ENCODE measurements at places on chromosomes 5 and 9.
A peak's percentile ranks its signal among the peaks of the same experiment; 100 is the strongest.

- no peak for DNase-seq
These were observed 266.8 kb downstream of the NDUFS4 start for GRCh38 chr5:53827211-53827651.

- DNase-seq: no peak
These were observed 3.3 kb upstream of the ZMAT2 start for GRCh38 chr5:140696891-140697492.

DNA sequence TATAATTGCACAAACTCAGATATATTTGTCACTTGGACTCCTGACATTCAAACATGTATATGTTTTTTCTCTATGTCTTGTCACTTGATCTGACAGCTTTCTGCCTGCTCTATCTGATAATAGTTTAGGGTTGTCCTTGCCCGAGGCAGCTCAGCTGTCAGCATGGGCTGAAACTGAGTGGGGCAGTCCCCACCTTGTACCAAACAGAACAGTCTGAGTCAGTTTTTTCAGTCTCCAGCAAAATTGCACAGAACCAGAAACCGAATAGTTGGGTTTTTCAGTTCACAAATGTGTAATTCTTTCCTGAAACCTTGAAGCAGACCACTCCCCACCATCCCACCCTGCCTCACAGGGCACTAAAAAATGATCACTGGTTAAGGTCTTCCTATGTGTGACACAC, 9.5 kb upstream of the HAND1 start:
- no peak for DNase-seq

- DNase-seq: no peak
These were observed 135.0 kb upstream of the SMIM23 start for GRCh38 chr5:171650597-171650996.

DNA sequence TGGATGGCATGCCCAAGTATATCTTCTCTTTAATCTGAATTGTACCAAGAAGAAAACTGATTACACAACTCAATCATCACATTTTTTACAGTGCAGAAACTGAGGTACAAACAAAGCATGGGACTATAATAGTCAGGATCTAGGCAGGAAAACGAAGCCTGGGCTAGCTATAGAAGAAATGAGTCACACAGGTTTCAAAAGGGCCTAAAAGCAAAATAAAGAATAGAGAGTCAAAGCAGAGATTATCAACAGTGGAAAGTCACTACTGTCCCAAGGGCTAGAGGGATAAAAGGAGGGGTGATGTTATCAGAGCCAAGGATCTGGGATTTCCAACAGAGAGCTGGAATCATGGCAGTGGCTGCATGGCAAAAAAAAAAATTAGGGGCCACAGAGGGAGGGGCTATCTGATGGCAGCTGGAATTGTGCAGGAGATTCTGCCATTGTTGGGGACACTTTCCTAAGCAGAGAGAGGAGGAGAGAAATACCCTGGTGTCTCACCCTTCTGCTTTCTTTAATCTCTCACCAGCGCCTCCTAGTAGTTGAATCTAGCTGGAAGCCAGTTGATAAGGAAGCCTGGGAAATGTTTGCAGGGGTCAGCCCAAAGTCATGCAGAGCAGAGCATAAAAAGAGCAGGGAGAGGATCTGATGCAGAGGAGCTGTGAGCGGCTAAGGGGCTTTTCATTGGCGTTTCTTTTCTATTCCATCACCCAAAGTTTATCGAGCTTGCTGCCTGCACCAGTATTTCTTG, 343.2 kb downstream of the ACTL7B start:
- no peak for DNase-seq

DNA sequence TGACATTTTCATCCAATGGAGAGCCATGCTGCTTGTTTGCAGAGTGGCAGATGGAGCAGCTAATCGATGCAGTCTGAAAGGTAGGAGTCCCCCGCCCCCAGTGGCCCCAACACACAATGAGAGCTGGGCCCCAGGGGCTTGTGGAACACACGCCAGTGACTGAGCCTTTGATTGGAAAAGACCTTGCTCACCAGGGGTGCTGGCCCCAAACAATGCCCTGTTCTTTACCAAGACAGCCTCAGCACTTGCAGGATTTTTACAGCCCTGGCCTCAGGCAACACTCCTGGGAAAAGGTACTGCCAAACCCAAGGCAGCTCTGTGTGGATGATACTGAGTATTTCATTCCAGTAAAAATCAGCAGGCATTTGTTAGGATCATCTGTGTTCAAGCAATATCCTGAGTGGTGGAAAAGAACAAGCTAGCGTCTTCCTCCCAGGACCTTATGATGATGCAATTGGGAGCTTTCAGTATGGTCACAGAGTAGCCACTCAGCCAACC, 276.8 kb upstream of the CLINT1 start:
- no peak for DNase-seq

GRCh38 chr5:33766023-33766422, 125.8 kb downstream of the ADAMTS12 start:
- no peak for DNase-seq

DNA sequence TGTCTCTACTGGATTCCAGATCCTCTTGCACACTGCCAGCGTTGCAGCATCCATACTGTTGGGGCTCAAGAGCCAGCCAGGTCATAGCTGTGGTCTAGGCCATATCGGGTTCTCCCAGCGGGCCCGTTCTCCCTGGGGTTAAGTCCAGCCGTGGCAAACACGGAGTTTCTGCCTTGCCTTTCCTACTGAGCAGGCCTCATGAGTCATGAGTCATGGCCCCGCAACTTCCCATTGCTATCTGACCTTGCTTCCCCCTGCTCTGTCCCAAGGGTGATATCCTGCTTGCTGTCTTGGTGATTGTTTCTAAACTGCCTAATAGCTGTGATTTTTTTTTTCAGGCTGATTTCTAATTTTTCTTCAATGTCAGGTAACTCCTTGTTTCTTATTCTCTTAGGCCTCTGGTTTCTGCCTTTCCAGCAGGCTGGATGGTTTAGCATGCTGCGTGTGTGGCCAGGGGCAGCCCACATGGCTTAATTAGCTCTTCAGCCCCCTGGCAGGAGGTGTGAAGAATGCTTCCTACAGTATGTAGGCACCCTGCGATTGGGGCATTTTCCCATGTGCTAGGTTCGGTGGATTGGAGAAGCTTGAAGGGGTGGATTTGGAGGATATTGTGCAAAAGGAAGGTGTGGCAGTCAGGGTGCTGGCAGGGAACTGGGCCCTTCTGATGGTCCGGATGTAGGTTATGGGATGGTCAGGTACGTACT, 18.7 kb downstream of the DAPK1 start:
- DNase-seq: no peak

- DNase-seq: no peak
These were observed 281.9 kb downstream of the ICE1 start for GRCh38 chr5:5704352-5704751.

DNA sequence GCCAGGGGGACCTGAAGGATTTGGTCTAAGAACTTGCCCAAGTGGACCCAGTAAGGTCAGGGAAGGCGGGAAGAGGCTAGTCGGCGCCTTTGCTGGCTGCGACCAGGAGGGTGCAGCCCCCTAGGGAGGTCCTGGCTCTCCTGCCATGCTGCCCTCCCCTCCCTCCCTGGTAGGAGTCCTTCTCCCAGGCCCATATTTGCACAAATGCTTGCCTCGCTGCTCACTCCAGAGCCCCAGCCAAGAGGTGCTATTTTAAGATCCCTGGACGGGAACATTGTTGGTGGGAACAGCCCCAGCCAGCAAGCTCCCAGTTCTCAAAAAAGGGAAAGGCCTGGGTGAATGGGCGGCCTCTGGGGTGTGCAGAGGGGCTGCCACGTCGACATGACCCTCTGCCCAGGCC, 4.3 kb upstream of the IL17B start:
- DNase-seq: no peak

DNA sequence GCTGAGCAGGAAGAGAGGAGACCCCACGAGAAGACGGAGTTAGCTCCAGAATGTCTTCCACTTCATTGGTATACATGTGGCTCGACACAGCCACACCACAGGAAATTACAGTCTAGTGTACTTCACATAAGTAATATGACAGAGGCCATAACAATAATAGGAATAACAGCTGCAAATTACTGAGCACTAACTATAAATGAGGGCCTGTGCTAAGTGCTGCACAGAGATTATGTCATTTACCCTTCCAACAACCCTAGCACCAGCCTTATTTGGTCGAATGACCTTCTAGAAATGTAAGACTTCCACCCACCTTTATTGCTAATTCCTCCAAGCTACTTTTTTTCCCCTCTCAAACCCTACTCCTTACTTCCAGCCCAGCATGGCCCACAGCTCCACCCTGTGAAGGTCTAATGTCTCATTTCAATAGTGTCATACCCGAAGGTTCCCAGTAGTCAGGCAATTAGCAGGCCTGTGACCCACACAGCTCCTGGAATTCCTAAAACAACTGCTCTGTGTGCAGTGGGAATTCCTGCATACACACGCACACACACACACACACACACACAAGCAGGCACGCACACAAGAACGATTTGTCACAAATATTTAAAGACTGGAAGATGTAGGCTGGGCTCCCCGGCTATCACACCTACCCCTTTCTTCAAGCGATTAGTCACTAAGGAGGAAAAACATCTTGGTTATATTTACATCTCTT, 134.5 kb downstream of the FRMD3 start:
- no peak for DNase-seq

DNA sequence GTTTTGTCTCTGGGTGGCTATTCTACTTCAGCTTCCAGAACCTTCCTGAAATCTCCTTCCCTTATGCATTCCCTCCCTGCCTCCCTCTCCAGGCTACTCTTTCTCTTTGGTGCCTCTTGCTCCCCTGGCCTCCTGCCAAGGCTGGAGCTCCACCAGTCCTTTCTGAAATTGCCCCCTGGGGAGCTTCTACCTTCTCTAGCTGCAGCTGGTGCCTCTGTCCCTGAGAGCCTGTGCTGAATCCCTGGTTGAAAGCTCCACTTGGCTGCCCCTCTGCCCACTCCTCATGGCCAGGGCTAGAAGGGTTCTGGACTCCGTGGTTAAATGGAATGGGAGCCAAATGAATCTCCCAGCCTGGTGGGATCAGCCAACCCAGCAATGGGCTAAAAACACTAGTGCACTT, 80.1 kb downstream of the COL15A1 start:
- no peak for DNase-seq

DNA sequence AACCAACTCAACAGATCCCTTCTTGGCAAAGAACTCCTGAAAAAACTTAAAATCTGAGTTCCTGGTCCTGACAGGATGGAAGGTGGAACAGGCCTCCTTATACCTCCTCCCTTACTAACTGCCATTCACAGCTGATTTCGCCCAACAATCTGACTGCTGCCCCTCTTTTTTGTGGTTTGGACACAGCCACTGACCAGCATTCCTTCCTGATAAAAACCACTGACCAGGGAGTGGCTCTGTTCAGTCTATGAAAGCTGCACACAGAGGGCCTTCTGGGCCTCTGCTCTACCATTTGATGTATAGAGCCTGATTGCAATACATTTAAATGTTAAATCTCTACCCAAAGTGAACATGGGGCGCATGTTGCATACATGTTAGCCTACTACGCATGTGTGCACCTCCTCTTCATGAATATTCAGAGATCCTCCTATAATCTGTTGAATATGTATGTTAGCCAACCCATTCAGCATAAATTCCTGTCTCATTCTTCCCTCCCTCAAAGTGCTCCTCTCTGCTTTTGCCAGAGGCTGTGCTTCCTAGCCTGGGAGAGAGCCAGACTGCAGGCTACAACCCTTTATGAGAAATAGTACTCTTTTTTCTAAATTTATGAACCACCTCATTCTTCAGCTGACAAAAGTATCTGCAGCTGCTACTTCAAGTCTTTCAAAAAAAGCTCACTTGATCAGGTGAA, 93.7 kb upstream of the MRPS30 start:
- DNase-seq: no peak

DNA sequence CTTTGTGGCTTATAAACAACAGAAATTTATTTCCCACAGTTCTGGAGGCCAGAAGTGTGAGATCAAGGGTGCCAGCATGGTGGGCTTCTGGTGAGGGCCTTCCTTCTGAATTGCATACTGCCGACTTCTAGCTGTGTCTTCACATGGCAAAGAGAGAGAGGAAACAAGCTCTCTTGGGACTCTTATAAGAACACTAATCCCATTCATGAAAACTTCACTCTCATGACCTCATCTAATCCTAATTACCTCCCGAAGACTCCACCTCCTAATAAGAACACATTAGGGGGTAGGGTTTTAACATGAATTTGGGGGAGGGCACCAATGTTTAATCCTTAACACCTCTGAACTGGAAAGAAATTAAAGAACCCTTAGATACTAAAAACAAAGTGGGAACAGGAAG, 75.9 kb upstream of the MINAR2 start:
- no peak for DNase-seq

GRCh38 chr5:146290318-146290717, 48.3 kb upstream of the POU4F3 start:
- no peak for DNase-seq

DNA sequence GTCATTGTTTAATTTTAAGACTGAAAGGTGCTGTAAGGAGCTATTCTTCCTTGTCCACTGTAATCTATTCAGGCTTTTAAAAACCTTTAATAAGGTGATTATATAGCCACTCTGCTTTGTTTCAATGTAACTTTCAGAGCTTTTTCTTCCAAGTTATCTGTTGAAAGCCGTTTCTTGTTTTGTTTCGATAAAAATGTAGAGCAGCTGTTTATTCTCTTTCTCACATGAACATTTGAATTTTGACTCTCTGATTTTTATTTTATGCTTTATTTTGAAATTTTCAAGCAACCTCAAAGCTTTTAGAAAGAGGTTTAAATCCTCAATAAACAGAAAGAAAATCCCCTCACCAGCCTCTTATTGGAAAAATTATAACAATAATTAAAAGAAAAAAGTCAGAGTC, 47.2 kb downstream of the CPEB4 start:
- peak; percentile 73 for DNase-seq

DNA sequence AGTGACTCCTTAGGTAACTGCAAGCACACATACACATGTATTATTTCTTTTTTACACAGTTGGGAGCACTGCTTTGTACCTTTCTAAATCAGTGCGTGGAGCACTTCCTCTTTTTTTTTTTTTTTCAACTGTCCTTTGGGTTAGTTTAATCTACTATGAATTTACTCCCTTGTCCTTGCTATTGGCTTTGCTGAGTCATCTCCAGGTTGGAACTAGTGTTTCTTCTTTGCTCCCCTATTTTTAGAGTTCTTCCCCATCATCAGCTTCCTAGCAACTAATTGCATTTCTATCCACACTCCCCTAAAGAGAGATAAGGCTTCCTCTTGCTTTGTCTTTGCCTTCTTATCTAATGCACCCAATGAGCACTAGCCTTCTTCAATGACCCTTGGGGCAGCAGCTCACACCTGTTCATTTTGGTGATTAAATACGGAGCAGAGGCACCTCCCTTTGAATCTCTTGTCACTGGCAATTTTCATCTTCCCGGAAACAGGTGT, 24.3 kb downstream of the S100Z start:
- no peak for DNase-seq

- no peak for DNase-seq
These were observed 56.0 kb upstream of the FOXI1 start for GRCh38 chr5:170049713-170050112.

GRCh38 chr5:172768098-172768572, 2.9 kb downstream of the DUSP1 start:
- DNase-seq: no peak

- DNase-seq: no peak
These were observed 7.5 kb downstream of the SLC22A5 start for GRCh38 chr5:132376694-132377641.
